ENCODE measurements at places on chromosomes 4 and X.

- no peaks in the 10 kb centered on the region for H3K36me3 ChIP-seq
- no peaks in the 10 kb centered on the region for H3K27me3 ChIP-seq
- DNase-seq, result no peak
- no peak overlapping the region for H3K4me3 ChIP-seq
- H3K27ac ChIP-seq, result no peak overlapping the region
- no peaks in the 10 kb centered on the region for H3K4me1 ChIP-seq
These were observed 298.3 kb downstream of the IL1RAPL2 start for GRCh38 chrX:104864296-104864695.

DNA sequence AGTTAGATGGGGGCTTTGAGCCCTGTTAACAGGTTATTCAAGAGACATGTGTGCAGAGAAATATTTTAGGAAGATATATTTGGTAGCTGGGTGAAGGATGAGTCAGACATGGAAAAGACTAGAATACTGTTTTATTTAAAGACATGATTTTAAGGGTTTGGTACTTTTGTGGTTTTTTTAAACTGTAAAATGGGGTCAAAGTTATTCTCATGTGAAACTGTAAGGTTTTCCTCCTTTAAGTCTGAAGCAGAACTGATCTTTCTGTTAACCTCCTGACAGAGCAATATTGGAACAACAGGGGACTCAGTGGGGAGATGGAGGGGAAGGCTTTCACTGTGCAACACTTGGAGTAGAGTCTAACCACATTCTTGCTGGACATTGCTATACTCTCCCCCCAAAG is 112.4 kb upstream of the LSM6 start:
- DNase-seq, result no peak
- H3K4me3 ChIP-seq, result no peak overlapping the region
- no peaks in the 10 kb centered on the region for H3K36me3 ChIP-seq
- H3K27me3 ChIP-seq, result no peaks in the 10 kb centered on the region
- no peaks in the 10 kb centered on the region for H3K4me1 ChIP-seq

GRCh38 chrX:9369802-9370291 is 95.0 kb upstream of the TBL1X start:
- H3K27ac ChIP-seq, result no peak overlapping the region
- H3K27me3 ChIP-seq, result no peaks in the 10 kb centered on the region
- no peak for DNase-seq
- H3K36me3 ChIP-seq, result no peaks in the 10 kb centered on the region
- H3K4me1 ChIP-seq, result no peaks in the 10 kb centered on the region

- no peak for DNase-seq
- no peak overlapping the region for H3K4me3 ChIP-seq
- H3K27ac ChIP-seq, result no peak overlapping the region
- H3K36me3 ChIP-seq, result no peaks in the 10 kb centered on the region
- H3K27me3 ChIP-seq, result no peaks in the 10 kb centered on the region
These were observed 196.0 kb upstream of the DCAF8L1 start for GRCh38 chrX:28177202-28177601.

GRCh38 chrX:19070555-19070994 is 51.7 kb downstream of the ADGRG2 start:
- no peaks in the 10 kb centered on the region for H3K27me3 ChIP-seq
- no peak overlapping the region for H3K27ac ChIP-seq
- H3K4me1 ChIP-seq, result no peaks in the 10 kb centered on the region

DNA sequence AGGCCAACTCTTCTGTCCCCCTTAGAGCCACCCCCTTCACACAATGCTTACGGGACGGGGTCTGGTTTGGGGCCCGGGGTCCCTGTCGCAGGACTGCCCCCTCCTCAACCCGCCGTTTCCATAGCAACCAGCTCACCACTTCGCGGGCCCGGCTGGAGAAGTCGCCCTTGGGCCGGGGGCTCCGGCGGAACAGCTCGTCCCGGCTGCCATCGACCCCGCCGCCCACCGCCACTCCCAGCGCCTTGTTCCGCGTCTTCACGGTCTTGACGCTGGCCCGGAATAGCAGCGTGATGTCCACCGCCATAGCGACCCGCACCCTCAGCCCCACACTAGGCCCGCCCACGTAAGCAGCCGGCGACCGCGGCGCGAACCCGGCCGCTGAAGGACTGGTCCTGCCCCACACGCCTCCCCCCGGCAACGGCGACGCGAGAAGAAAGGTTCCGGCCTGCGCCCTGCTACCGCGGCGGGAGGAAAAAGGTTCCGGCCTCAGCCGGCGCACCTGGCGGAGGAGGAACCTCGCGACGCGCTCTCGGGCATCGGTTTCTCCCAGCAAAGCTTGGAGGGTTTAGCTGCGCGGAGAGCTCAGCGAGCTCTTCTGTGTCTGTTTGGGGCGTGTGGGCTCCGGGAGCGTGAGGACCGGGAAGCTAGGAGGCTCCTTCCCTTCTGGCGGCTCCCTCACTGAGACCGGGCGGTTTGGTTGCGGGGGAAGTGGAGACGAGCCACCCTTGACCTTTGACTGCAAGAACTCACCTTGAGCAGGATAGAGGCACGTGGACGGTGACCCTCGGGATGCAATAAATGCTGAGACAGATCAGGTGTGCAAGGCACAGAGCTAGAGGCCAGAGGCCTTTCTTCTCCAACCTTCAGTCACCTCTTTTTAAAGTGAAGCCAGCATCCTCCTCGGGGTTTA is at the start of gene STX18:
Gene STX18, minus strand, starts transcription at position 388 of the 910 bp plus-strand sequence. Its CDS starts 84 bp downstream, at position 304.
- H3K27me3 ChIP-seq, result no peaks in the 10 kb centered on the region
- H3K36me3 ChIP-seq, result no peaks in the 10 kb centered on the region
- H3K27ac ChIP-seq, result no peak within 1 kb of the TSS
- peak; percentile 57 for DNase-seq

GRCh38 chr4:7199771-7200441 is 7.6 kb downstream of the SORCS2 start:
- no peaks in the 10 kb centered on the region for H3K36me3 ChIP-seq
- DNase-seq, result no peak
- no peak overlapping the region for H3K4me3 ChIP-seq
- peaks cover 3% of the 10 kb centered on the region for H3K4me1 ChIP-seq

DNA sequence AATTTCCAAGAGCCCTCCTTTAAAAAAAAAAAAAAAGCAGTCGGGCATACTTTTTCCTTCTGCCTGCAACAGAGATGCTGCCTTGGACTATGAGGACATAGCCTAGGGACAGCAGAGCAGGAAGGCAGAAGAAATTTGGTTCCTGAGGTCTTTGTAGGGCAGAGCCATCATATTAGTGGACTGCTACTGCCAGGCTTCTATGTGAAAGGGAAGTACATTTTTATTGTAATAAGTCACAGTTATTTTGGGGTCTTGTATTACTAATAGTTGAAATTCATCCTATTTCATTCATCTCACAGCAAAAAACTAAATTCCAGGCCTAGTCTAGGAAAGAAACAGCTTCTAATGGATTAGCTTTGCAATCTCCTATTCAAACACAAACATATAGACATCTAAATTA is 211.2 kb downstream of the NSUN7 start:
- H3K27me3 ChIP-seq, result no peaks in the 10 kb centered on the region
- no peak overlapping the region for H3K27ac ChIP-seq
- no peak overlapping the region for H3K4me3 ChIP-seq
- no peaks in the 10 kb centered on the region for H3K36me3 ChIP-seq
- H3K4me1 ChIP-seq, result no peaks in the 10 kb centered on the region

- H3K4me3 ChIP-seq, result no peak overlapping the region
- H3K27ac ChIP-seq, result no peak overlapping the region
- H3K4me1 ChIP-seq, result no peaks in the 10 kb centered on the region
- DNase-seq, result no peak
- no peaks in the 10 kb centered on the region for H3K36me3 ChIP-seq
- no peaks in the 10 kb centered on the region for H3K27me3 ChIP-seq
These were observed 134.0 kb downstream of the COL4A6 start for GRCh38 chrX:108304210-108304609.

GRCh38 chr4:138796761-138797160 is 218.8 kb upstream of the NOCT start:
- H3K27me3 ChIP-seq, result no peaks in the 10 kb centered on the region
- no peak for DNase-seq
- no peak overlapping the region for H3K27ac ChIP-seq
- H3K36me3 ChIP-seq, result no peaks in the 10 kb centered on the region
- no peaks in the 10 kb centered on the region for H3K4me1 ChIP-seq

GRCh38 chrX:137067147-137067546 is 33.4 kb upstream of the GPR101 start:
- H3K36me3 ChIP-seq, result no peaks in the 10 kb centered on the region
- no peak overlapping the region for H3K4me3 ChIP-seq
- no peak overlapping the region for H3K27ac ChIP-seq
- H3K27me3 ChIP-seq, result no peaks in the 10 kb centered on the region
- DNase-seq, result no peak
- H3K4me1 ChIP-seq, result no peaks in the 10 kb centered on the region

DNA sequence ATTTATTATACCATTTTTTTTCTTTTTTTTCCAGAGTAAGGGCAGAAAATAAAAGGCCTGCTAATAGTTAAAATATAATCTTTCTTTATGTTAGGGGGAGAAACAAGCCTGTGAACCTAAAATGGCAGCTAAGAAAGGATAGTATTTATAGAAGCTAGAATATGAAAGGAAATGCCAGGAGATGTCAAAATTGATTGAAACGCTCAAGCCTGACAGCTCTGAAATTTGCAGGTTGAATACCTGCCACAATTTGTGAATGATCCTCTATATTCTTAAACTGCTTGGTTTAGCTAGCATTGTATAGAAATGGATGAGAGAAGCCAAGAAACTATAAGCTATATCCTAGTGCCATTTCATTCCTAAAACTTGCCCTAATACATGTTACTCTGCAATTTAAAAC is 757.3 kb upstream of the PABPC4L start:
- H3K4me3 ChIP-seq, result no peak overlapping the region
- H3K27ac ChIP-seq, result no peak overlapping the region
- no peaks in the 10 kb centered on the region for H3K36me3 ChIP-seq
- DNase-seq, result no peak
- no peaks in the 10 kb centered on the region for H3K4me1 ChIP-seq
- no peaks in the 10 kb centered on the region for H3K27me3 ChIP-seq

- H3K4me1 ChIP-seq, result no peaks in the 10 kb centered on the region
- H3K27ac ChIP-seq, result no peak overlapping the region
- H3K27me3 ChIP-seq, result no peaks in the 10 kb centered on the region
- no peak overlapping the region for H3K4me3 ChIP-seq
These were observed 12.0 kb downstream of the CXorf58 start for GRCh38 chrX:23919706-23920320.

DNA sequence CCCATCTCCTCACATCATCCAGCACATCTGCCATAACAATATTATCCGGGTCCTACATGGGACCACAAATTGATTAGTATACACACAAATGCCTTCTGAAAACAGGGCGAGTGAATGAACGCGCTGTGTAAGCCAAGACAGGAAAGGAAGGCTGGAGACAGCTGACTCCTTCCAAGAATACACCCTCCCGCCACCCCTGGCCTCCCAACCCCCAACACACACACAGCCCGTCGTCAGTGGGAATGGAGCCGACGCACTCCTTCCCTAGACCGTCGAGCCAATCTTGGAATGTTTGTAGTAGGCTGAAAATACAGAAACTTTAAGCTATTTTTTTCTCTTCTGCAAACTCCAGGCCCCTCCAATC is 319 bp upstream of the MAGEH1 start:
- no peak overlapping the region for H3K4me3 ChIP-seq
- no peaks in the 10 kb centered on the region for H3K36me3 ChIP-seq
- no peaks in the 10 kb centered on the region for H3K4me1 ChIP-seq
- DNase-seq, result no peak
- no peak overlapping the region for H3K27ac ChIP-seq

GRCh38 chrX:18997916-18998315 is 14.0 kb upstream of the PHKA2 start:
- H3K4me3 ChIP-seq, result no peak overlapping the region
- no peak overlapping the region for H3K27ac ChIP-seq
- no peak for DNase-seq
- H3K36me3 ChIP-seq, result no peaks in the 10 kb centered on the region

- H3K27ac ChIP-seq, result no peak overlapping the region
- H3K36me3 ChIP-seq, result no peaks in the 10 kb centered on the region
- no peak for DNase-seq
- no peaks in the 10 kb centered on the region for H3K4me1 ChIP-seq
These were observed 27.0 kb upstream of the PROM1 start for GRCh38 chr4:16110661-16111290.

GRCh38 chr4:122152711-122153226 is 638 bp downstream of the BLTP1 start:
- H3K27me3 ChIP-seq, result no peaks in the 10 kb centered on the region
- no peak overlapping the region for H3K27ac ChIP-seq
- H3K4me3 ChIP-seq, result peak overlapping the region; percentile 76
- 0 out of 2 replicates have a peak, but pooled peaks cover 1% of the 10 kb centered on the region for H3K4me1 ChIP-seq
- no peaks in the 10 kb centered on the region for H3K36me3 ChIP-seq

DNA sequence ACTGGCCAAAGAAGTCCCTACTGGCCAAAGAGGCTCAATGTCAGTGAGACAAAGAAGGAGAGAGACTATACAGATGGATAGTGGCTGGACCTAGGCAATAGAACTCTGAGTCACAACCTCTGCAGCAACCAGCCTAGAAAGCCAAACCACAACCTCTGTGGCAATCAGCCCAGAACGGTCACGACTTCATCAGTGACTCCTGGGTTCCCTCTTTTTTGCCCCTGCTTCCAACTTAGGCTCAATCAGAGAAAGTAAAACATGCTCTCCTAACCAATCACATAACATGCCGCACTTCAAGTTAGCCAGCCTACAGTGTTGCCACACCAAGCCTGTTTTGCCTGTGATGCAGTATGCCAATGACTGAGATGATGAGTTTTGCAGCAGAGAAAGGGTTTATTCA is 203.4 kb downstream of the ANAPC10 start:
- no peaks in the 10 kb centered on the region for H3K27me3 ChIP-seq
- no peaks in the 10 kb centered on the region for H3K4me1 ChIP-seq
- H3K27ac ChIP-seq, result no peak overlapping the region
- H3K4me3 ChIP-seq, result no peak overlapping the region

GRCh38 chr4:112386071-112386470 is 88.9 kb downstream of the ALPK1 start:
- no peaks in the 10 kb centered on the region for H3K4me1 ChIP-seq
- H3K27me3 ChIP-seq, result no peaks in the 10 kb centered on the region

DNA sequence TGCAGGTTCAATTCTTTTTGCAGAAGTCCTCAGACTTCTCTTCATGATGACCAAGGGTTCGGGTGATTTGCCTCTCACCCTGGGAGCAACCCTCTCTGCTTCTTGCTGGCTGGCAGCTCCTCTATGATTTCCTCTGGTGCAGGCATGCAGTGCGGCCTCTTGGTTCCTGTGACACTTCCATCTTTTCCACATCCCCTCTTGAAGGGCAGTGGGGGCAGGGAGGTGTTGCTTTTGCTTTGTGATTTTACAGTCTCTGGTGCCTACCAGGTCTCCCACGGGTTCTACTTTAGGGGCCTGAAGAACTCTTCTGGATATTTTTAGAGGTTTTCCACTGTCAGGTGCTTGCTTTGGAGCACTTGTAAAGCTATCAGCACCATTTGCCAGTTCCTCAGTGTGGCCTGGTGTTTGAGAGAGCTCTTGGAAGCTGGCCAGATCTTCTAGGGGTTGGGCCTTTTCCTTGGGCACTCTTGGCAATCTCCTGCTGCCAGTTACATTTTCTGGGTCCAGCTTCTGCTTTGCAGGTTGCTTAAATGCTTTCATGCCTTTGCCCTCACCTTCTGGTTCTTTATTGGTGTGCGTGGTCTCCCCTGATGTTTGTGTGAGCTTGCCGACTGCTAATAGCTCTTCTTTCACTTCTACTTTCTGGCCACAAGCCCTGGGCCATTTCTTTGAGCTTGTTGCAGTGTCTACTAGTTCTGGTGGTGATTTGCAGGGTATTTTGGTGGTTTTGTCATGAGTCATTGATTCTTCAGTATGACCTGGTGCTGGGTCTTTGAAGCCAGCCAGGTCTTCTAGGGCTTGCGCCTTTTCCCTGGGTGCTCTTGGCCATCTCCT is 11.5 kb upstream of the CHST7 start:
- no peak overlapping the region for H3K4me3 ChIP-seq
- no peak overlapping the region for H3K27ac ChIP-seq
- no peaks in the 10 kb centered on the region for H3K4me1 ChIP-seq
- no peak for DNase-seq
- no peaks in the 10 kb centered on the region for H3K36me3 ChIP-seq

Measured in iPS DF 6.9 (cell line).